ENCODE measurements at places on chromosomes 7 and 10.

DNA sequence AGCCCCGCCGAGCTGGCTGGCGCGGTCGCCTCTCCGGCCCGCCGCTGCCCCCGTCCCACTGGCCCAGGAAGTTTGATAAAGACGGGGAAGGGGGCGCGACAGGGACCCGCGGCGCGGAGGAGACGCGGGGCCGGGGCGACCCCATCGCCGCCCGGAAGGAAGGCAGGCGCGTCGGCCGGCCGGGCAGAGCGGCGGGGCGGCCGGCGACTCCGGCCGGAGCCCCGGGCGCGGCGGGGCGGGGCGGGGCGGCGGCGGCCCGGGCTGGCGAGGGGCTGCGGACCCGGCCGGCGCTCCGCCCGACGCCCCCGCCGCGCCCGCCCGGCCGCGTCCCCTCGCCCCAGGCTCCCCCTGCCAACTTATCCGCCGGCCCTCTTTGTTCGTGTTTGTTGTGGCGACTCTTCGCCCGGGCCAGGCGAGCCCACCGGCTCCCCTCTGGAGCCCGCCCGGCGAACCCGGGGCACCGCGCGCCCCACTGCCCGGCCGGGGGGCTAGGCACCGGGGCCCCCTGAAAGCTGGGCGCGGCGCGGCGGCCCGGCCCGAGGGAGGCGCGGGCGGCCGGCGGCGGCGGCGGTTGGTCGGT is 571 bp downstream of the KDM7A start:
- DNase-seq, result no peak

GRCh38 chr7:47345857-47346298 is 236.0 kb downstream of the TNS3 start:
- no peak for DNase-seq

DNA sequence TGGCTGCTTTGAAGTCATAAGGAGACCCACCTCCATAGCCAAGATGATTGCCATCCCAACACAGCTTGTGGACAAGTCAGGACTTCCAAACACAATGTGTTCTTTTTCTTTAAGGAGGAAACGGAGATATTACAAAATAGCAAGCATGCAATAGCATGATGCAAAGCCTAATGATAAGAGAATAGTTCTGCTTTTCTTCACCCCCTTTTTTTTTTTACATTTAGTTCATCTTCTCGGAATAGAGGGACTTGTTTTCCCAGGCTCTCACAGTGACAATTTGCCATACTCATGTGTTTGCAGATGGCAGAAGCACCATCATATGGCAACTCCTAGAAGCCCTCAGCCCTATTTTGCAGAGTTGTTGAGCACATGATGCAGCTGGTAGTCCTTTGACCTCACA is 119.8 kb downstream of the ITGB8 start:
- DNase-seq, result no peak

GRCh38 chr7:84705706-84706105 is 481.1 kb downstream of the SEMA3D start:
- DNase-seq, result no peak

DNA sequence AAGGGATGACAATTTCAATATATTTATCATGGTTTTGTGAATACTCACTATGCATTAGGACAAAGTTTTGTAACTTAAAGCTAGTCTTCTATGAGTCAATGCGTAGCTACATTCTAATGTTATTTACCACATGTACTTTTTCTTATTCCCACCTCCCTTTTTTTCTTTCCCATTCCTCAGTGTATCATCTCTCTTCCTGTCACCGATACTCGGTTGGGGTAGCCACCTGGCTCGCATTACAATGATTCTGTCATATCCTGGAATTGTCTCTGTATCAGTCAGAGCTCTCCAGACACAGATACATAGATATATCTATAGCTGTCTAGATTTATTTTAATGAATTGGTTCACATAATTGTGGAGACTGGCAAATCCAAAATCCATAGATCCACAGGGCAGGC is 9.8 kb upstream of the RALA start:
- DNase-seq, result peak; percentile 51

GRCh38 chr7:5212633-5213285 is 22.7 kb downstream of the WIPI2 start:
- no peak for DNase-seq

DNA sequence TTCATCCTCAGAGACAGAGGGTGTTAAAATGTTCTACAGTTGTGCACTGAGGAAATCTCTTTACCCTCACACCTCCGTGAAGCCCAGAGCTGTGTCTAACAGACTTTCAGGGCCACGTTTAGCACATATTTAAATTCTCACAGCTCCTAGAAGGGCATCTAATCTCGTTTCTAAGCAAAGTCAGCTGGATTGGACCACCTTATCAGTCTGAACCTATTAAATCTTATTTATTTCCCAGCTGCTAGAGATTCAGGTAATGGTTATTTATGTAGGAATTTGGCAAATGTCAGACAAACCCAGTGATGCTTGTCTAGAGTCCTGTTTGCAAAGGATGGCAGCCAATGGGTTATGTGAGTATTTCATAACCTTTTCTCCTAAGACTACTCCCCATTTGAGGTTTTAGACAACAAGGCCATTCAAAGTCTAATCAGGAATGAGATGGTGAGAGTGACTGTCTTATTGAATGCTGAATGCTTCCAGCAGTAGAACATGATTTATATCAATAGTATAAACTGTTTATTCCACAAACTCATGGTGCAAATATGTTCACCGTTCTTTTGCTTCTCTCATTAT is 54.8 kb upstream of the EXOC4 start:
- DNase-seq, result no peak

GRCh38 chr7:16344927-16345326 is 76.4 kb downstream of the CRPPA start:
- no peak for DNase-seq

DNA sequence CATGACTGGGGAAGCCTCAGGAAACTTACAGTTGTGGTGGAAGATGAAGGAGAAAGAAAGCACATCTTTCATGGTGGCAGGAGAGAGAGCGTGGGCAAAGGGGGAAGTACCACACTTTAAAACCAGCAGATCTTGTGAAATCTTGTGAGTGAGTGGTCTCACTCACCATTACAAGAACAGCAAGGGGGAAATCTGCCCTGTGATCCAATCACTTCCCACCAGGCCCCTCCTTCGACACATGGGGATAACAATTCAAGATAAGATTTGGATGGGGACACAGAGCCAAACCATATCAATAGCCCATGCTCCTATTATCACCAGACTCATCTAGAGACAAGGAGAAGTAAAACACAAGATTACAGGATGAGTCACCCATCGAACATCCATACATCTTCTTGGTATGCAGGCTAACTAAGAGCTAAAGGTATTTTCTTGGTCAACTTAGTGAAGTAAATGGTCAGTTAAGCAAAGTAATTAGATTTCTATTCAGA is 55.3 kb upstream of the YAE1 start:
- DNase-seq, result peak; percentile 36

GRCh38 chr7:46071076-46071475 is 150.0 kb upstream of the IGFBP3 start:
- DNase-seq, result peak; percentile 91

GRCh38 chr10:9922126-9922870 is 1095.4 kb upstream of the CELF2 start:
- DNase-seq, result no peak

DNA sequence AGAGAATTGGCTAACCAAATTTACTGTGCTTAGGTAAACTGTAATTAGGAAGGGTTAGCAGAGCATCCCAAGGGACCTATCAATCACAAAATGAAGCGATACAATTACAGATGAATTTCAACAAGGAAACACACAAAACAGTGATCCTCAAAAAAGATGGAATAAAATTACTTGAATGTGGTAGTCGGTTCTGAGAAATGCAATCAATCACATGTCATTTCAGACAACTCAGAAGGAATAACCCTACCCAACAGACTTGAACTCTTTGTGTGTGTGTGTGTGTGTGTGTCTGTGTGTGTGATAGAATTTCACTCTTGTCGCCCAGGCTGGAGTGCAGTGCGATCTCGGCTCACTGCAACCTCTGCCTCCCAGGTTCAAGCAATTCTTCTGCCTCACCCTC is 43.5 kb downstream of the ST8SIA6 start:
- no peak for DNase-seq

DNA sequence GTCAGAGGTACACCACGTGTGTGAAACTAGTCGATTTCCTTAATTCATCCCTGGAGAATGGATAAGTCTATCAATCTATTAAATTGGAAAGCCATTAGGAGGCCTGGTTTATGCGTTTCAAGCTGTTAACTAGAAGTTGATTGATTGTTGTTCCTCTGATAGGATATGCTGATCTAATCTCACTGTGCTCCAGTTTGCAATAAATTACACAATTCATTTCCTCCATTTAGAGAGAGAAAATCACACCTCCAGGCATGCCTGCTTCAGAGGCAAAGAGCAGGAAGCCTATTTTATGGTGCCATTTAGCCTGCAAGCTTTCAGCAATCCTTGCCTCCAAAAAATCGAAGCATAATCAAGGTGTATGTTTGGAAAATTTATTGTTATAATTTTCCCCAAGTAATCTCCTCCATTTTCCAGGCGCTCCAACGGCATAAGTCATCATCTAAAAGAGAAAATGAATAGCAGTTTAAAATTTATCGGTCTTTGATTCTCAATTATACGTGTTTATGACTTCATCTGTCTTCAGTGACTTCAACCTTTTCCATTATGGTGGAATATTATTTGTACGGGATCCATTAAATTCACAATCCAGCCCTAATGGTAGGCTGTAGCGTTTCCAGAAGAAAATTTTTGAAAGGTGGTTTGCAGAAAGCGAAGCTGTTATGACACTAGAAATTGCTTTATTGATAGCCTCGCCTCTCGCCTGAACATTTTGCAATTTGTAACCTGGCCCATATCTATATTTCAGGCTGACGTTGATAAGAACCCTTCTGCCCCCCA is 42.9 kb upstream of the HMX3 start:
- no peak for DNase-seq

DNA sequence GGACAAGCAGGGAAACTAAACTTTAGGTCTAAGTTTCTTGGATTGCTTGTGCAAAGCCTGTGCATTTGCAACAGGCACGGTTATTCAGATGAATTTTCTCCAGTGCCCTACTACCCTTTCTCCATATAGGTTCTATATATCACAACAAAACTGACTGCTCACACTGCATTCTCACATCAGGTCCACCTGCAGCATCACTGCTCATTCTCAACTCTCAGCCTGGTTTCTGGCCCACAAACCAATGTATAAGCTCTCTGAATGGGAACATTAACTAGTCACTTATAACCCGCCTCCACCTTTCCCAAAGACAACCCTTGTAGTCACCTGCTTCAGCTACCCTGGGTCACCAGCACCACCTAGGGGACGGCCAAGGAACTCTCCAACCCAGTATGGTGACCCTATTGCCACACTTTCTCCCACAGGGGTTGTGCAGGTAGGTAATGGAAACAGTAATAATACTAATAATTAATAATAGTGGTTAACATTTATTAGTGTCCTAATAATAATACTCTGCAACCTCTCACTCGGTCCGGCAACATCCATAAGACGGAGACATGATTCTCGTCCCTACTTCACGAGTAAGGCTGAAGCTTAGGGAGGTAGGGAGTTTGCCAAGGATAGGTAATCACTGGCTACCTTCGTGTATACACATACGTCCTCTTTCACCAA is 97.3 kb downstream of the CLEC2L start:
- no peak for DNase-seq

- peak; percentile 34 for DNase-seq
These were observed 120.3 kb upstream of the PTPRZ1 start for GRCh38 chr7:121752706-121753105.

GRCh38 chr10:103592186-103593021 is 98.9 kb downstream of the NEURL1 start:
- peak; percentile 38 for DNase-seq

DNA sequence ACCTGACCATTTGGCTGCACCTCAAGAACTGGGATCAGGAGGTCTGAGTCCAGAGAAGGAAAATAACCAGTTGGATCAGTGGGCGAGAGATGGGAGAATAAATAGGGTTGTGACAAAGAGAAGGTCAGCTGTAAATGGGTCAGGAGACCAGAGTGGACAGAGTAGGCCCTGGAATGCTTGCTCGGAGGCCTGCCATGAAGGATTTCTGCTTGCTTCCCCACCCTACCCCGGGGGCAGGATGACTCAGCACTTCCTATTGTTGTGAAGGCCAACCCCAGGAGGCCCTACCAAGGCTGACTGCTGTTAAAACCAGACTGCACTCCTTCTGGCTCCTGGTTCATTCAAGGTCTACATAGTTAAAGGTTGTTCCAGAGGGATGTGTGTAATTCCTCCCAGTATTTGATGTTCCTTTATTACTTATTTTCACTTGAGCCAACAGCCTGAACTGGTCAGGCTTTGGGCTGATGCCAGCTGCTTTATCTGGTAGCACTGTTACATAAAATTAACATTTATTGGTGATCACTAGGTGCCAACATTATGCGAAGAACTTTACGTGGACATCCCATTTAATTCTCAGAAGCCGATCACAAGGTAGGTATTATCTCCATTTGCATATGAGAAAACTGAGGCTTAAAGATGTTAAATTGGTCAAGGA is 27.3 kb upstream of the IFRD1 start:
- DNase-seq, result peak; percentile 90

GRCh38 chr7:46175221-46175620 is 254.1 kb upstream of the IGFBP3 start:
- no peak for DNase-seq

DNA sequence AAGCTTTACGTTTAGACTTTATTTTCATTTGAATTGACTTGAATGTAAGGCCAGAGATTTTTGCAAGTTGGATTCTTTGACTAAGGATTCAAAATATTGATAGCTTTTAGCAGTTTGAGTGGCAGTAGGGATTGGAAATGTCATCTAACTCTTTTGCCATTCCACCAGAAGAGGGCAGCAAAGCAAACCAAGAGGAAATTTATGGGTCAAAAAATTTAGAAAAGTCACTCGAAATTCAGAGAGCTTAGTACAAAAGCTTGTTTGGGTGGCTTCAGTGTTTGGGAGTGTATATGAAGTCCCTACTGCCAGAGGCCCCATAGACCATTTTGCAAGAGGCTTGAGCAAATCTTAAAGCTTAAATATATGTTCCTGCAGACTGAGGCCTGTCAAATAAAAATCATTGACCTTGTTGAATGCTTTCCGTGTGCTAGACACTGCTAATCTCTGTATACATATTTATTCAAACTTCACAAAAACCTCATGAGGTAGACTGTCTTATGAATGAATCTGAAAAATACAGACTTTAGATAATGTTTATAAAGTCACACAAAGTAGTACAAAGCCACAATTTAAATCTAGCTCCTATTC is 44.6 kb upstream of the RSBN1L start:
- peak; percentile 45 for DNase-seq

DNA sequence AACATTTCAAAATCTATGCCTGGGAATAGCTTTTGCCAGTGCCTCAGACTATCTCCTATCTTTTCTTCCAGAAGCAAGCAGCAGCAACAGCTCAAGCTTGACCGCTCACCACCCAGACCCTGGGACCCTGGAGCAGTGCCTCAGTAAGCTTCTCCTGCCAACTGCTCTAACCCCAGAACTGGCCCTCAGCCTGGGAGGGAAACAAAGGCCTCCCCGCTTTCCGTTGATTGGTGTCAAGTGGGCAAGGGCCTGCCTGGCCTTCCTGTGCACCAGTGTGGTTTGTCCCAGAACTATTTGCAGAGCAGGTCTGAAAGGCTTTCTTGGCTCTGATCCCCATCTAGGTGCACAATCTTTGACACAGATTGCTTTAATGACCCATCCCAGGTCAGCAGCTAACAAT is 3.3 kb upstream of the ATP6V0A4 start:
- no peak for DNase-seq

- DNase-seq, result no peak
These were observed 1.8 kb downstream of the LUC7L2 start for GRCh38 chr7:139361523-139361922.
